ENCODE measurements at places on chromosomes 5 and 9. TPM values are rescaled to one million over a fixed set of nuclear protein-coding genes. Genes with fewer than 3 reads are reported as not detected.

The SH2D3C gene
- not detected for total RNA-seq

The EQTN gene
- total RNA-seq: not detected

The C9orf50 gene
- not detected for total RNA-seq

The COL15A1 gene
- not detected for total RNA-seq

The SIGMAR1 gene
- 60.8 TPM for total RNA-seq

- no peak for DNase-seq
- H3K27me3 ChIP-seq: no peaks in the 10 kb centered on the region
- no peak overlapping the region for H3K27ac ChIP-seq
Measured at GRCh38 chr9:131480258-131480657, 22.5 kb upstream of the POMT1 start.

- no peak overlapping the region for H3K27ac ChIP-seq
- no peaks in the 10 kb centered on the region for H3K36me3 ChIP-seq
- no peak for DNase-seq
- H3K27me3 ChIP-seq: peaks cover 6% of the 10 kb centered on the region
- H3K4me3 ChIP-seq: no peak overlapping the region
- no peaks in the 10 kb centered on the region for H3K4me1 ChIP-seq
Measured at GRCh38 chr5:170475294-170476000, 28.4 kb upstream of the KCNIP1 start.

DNA sequence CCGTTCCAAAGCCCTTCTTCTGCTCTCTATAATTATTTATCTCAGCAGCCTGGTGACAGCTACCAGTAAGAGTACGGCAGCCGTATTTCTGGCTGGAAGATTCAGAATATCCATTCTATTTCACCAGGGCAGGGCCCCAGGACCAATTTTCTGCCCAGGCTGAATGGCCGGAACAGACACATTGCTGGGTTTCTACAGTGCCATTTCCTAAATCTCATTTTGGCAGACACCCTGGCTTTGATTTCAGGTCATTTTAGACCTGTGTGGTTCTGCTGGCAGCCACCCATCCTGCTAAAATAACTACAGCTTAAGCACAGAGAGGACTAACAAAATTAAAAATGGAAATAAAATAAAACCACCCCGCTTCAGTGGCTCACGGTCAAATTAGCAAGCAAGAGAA, 95.0 kb downstream of the CRB2 start:
- H3K36me3 ChIP-seq: peaks cover 24% of the 10 kb centered on the region
- no peak for DNase-seq
- no peaks in the 10 kb centered on the region for H3K27me3 ChIP-seq
- peaks cover 8% of the 10 kb centered on the region for H3K4me1 ChIP-seq
- no peak overlapping the region for H3K4me3 ChIP-seq
- H3K27ac ChIP-seq: no peak overlapping the region

GRCh38 chr5:128402506-128402905, 135.5 kb downstream of the FBN2 start:
- H3K27ac ChIP-seq: no peak overlapping the region
- H3K4me1 ChIP-seq: no peaks in the 10 kb centered on the region
- H3K27me3 ChIP-seq: no peaks in the 10 kb centered on the region

DNA sequence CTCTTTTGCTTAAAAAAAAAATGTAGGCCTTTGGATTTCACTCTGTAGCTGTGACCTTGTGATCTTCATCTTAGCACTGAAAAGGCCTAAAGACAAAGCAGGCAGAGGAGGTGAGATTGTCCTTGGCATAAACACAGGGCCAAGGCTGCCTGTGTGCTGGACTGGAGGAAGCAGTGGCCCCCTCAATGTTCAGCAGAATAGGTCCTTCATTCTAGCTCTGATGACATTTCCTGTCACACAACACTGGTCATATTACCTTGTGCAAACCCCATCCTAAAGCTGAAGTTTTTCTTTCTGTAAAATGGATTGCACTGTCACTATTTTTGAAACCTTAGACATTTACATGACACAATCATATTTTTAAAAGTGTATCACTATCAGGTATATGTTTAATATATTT, 147.4 kb downstream of the INSYN2B start:
- no peak for DNase-seq
- H3K27me3 ChIP-seq: no peaks in the 10 kb centered on the region
- H3K4me3 ChIP-seq: no peak overlapping the region
- no peaks in the 10 kb centered on the region for H3K36me3 ChIP-seq

- H3K27ac ChIP-seq: no peak overlapping the region
- H3K36me3 ChIP-seq: no peaks in the 10 kb centered on the region
- H3K27me3 ChIP-seq: peaks cover 25% of the 10 kb centered on the region
- peaks cover 11% of the 10 kb centered on the region for H3K4me1 ChIP-seq
- DNase-seq: no peak
- H3K4me3 ChIP-seq: no peak overlapping the region
Measured at GRCh38 chr5:140049205-140049604, 6.1 kb upstream of the NRG2 start.

All from HepG2 (cell line).